Stimulated activated CD4-positive, alpha-beta T cell treated with anti-CD3 and anti-CD28 coated beads, Interleukin-4, amount 100 ng/mL, for 48 hours (primary cell): ENCODE measurements at places on chromosomes 4 and X.

DNA sequence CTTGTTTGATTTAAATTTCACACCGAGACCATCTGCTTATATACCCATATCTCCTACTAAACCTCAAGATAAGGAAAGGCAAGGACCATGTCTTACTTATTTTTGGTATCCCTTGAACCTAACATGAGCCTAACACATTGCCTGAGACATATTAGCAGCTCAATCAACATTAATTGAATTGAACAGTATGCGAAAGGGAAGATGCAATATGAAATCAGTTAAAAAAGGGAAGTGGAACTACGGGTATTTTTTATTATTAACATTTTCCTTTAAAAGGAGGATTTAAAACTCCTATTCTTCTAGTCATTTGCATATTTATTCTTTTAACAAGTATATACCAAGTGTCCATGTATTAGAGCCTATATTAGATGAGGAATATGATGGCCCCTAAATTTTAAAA, 197.0 kb downstream of the CAMK2D start:
- no peak for DNase-seq

- DNase-seq = no peak
Measured at GRCh38 chr4:186494496-186494895, 60.9 kb downstream of the MTNR1A start.

DNA sequence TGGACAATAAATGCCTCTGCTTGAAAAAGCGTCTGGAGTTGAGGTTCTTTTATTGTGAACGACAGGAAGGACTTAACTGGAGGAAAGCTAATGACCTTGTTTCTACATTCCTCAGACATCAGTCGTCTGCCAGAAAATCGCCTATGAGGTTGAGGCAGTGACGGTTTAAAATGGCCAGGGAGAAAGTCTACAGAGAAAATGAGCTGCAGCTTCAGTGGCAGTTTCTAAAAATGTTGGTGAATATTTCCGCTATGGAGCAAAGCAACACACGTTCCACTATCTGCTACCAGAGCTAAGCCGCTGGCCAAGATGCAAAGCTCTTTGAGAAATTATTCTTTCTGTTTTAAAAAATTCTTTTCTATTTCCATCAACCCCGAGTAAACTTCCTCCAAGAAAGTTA, 116.9 kb upstream of the GALNT7 start:
- no peak for DNase-seq

DNA sequence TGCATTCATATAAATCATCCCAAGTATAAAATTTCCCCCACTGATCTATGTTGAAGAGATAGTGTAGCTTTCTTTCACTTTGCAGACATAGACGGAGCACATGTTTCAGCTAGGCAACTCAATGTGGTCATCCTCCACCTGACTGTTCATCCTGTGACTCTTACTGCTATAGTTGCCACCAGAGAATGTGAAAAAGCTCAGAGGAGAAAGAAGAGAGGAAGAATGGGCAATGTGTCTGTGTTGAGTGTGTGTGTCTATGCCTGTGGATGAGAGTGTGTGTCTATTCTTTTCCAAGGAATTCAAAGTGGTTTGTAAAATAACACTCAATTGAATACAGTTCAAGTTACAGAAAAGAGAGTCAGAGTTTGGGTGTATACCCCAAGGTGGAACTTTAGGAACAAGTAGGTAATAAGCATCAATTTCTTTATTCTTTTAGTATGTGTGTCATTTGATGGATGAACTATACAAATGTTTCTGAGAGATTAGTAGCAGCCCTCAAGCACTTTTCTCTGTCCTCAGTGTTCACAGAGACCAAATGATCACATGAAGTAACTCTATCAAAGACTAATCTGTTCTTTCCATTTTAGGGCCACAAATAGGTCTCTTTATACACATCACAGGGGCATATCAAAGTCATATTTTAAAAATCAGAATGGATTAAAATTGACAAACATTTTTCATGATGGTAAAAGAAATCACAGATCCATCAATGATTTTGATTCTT, 2.3 kb downstream of the SNCA start:
- DNase-seq = no peak

DNA sequence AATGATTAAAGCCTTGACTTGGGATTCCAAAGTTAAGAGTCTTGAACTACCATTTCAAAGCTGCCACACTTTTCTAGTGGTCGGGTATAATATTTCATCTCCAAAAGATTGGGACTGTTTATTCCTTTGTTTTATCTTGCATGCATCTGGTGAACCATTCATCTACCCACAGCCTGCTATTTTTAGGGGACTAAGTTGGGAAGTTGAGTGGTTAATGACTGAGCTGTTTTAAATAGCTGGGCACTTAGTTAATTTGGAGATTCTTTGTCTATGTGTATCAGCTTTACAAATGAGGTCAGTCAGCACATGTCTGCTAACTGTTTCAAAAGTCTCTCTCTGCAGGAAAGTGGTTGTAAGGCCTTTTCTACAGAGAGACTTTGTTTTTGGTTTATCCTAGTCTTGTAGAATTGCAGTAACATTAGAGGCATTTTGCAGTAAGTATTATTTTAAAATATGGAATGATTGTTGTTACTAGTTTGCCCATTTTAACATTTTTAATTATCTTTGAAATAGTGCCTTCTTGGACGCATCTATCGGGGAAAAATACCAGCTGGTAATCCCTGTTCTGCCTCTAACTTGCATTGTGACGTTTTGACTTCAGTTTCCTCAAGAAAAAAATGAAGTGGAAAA, 8.2 kb downstream of the BMP2K start:
- DNase-seq = no peak
